Muscle of back (tissue), 13 donors: ENCODE measurements at places on chromosomes 4 and X. TPM values are rescaled to one million over a fixed set of nuclear protein-coding genes. Genes with fewer than 3 reads are reported as not detected.

DNA sequence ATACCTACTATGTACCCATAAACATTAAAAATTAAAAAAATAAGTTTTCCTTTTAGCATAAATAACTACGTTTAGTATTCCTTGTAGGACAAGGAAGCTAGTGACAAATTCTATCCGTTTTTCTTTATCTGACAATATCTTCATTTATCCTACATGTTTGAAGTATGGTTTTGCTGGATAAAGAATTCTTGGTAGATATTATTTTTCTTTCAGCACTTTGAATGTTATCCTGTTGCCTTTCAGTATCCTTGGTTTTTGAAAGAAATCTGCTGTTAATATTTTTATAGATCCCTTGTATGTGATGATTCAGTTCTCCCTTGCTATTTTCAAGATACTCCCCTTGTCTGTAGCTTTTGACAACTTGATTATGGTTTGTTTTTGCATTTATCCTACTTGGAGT, 76.6 kb downstream of the CASK start:
- no peak for DNase-seq

DNA sequence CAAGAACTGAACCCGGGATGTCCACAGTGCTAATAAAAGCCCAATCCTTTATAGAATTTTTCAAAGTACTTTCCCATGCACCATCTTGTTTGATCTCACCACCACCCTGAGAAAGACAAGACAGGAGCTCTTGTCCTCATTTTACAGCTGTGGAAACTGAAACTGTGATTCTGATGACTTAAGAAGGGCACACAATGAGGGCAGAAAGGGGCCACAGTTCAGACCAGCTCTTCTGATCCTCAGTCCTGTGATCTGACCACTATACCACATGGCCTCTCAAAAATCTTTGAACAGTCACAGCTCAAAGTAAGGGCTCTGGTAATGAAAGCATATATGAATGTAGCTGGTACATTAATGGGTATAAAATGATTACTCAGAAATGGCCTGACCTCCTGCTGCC, 127.3 kb upstream of the CPEB2 start:
- DNase-seq = no peak

The FAM50A gene
- 56.6 TPM for polyA plus RNA-seq

GRCh38 chr4:7819446-7819845, 120.2 kb downstream of the AFAP1 start:
- DNase-seq = no peak

The SPANXB1 gene
- not detected for polyA plus RNA-seq

DNA sequence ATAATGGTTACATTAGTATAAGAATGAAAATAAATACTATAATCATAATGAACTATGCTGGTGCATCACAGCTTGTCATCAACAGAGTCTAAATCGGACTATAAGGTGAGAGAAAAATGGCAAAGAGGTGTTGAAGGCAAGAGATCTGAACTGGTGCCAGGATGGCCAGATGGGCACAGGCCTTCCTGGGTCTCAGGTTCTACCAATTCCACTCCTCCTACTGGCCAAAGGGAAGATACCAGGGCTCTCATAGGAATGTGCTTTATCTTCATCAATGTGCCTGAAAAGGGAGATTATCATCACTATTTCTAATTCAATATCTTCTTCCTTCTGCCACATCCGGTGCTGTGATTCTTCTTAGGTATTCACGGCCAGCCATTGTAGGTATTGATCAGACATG, 107.6 kb downstream of the GASK1B start:
- no peak for DNase-seq

DNA sequence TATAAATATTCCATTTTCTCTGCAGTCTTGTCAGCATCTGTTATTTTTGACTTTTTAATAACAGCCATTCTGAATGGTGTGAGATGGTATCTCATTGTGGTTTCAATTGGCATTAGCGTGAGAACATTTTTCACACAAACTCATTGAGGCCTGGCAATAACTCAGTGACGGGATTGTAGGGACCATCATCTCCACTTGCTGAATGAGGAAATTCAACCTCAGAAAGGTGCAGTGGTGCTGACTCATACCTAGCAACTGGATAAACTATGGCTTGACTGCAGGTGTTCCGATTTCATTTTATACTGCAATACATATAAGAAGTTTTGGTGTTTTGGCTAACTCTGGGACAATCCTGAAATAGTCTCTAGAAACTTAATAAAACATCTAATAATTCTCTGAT, 88.3 kb upstream of the DDIT4L start:
- DNase-seq = no peak
